HAP-1 (cell line): ENCODE measurements at places on chromosomes 6 and 20.

DNA sequence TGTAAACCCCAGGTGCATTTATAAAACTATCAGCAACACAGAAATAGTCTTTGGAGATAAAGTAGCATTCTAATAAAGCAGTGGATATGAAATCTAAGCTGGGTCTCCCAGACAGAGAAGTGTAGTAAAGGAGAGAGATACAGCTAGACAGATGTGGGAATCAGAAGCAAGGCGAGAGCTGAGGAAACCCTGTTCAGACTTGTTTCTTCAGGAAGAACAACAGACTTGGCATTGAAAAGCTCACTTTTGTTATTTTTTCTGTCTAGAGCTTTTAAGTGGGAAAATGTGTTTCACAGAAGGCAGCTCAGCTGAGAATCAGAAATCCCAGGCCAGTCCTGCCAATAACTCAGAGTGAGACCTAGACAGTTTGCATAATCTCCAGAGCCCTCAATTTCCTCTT, 52.9 kb downstream of the SLC35B3 start:
- DNase-seq, result no peak

DNA sequence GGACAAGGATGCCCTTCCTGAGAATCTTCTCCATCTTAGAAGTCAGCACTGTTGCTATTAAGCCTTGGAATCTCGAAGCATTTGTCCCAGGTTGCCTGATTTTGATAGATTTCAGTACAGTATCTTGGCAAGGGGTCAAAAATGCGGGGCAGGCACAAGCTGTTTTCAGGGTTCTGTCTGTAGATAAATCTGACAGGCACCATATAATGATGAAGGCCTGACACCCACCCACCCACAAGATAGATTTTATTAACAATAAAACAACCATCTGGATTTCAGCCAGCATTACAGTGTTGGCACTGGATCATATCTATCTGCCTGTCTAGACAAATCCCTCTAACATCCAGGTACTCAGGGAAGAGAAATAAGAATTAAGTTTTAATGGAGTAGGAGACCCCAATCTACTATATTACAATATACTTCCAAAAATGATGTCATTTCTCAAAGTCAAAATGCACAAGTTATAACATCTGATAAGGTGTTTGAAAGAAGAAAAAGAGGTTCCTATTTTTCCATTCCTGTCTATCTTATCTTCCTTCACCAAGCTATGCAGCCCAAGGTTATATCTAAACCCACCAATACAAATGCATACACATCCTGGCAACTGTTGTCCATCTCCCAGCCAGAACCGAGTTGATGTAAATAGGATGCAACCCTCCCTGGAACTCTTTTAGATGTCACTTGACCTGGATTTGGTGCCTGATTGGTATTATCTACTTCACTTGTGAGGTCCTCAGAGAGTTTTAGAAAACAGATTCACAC, 10.7 kb downstream of the NEDD9 start:
- DNase-seq, result no peak

GRCh38 chr20:57007171-57007540, 259.3 kb downstream of the BMP7 start:
- DNase-seq, result no peak

- DNase-seq, result no peak
Observed at GRCh38 chr20:21191839-21192238, 66.0 kb downstream of the KIZ start.

- DNase-seq, result no peak
Observed at GRCh38 chr6:118630923-118631322, 20.5 kb downstream of the CEP85L start.

- no peak for DNase-seq
Observed at GRCh38 chr6:64227863-64228262, 592.3 kb downstream of the PHF3 start.

- no peak for DNase-seq
Observed at GRCh38 chr6:41037107-41037900, 1.7 kb downstream of the UNC5CL start.

- DNase-seq, result no peak
Observed at GRCh38 chr6:3305831-3306230, 47.1 kb downstream of the PSMG4 start.

- DNase-seq, result no peak
Observed at GRCh38 chr6:11851387-11851786, 72.8 kb upstream of the ADTRP start.

- DNase-seq, result no peak
Observed at GRCh38 chr6:16476861-16477260, 238.5 kb downstream of the GMPR start.

DNA sequence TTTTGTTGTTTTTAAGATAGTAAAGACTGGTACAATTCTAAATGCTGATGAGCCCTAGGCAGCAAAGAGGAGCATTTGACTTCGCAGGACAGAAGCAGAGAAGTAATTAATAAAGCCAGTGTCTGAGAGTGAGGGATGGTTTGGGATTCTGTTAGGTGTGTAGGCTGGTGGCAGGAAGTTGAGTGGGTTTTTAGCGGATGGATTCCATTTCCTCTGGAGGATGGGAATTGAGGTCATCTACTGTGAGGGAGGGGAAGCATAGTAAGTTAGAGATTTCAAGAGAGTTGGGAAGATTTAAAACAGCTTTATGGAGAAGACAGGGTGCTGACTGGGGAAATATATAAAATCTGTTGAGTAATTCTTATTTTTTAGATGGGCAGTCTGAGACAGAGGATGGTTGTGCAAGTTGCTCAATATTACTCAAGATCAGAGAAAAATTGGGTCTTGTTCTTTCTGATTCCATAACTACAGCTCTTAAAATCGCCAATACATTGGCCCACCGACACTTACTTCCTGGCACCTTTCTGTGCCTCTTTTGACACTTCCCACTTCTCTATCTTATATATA, 48.8 kb downstream of the PRL start:
- no peak for DNase-seq

- DNase-seq, result no peak
Observed at GRCh38 chr20:9884061-9884460, 45.2 kb upstream of the PAK5 start.

- DNase-seq, result no peak
Observed at GRCh38 chr20:63778034-63778752, 38.6 kb downstream of the SLC2A4RG start.

DNA sequence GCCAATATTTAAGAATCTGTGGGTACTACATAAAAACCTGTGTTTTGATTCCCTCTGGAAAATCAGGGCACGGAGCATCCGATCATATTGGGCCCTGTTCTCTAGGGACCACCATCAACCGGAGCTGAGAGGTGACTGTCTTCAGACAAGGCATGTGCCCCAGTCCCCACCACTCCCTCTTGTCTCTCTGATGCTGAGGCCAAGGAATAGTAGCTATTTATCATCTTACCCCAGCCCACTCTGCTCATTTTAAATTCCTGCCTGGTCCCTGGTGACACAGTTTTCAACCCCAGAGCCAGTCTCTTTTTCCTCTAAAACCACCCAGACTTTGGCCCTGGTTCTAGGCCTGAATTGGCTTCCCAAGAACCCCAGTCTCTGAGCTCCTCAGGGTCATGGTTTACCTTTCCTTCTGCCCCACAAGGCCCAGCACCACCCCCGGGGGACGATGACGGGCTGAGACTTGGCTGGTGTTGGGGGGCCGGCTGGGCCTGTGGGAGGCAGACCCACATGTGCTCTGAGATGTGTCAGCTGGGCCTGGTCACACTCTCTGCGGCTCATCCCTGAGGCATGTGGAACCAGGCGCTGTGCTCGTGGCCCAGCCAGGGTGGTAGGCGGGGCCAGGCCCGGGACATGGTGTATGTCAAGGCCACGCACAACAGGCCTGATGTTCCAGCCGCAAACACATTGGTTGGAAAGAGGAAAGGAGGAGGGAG, 114.4 kb downstream of the CEBPB start:
- DNase-seq, result no peak
